Stomach (tissue), 19 donors: ENCODE measurements at places on chromosomes 7 and 10. TPM values are rescaled to one million over a fixed set of nuclear protein-coding genes. Genes with fewer than 3 reads are reported as not detected.
A peak's percentile ranks its signal among the peaks of the same experiment; 100 is the strongest.

TLX1 gene
- total RNA-seq: not detected

CTAGE8 gene
- total RNA-seq: not detected

NCF1 gene
- 1.3 TPM for total RNA-seq

ZNF804B gene
- total RNA-seq: not detected

CPEB3 gene
- 10.5 TPM for total RNA-seq

PTPRZ1 gene
- total RNA-seq: 28.7 TPM

BICC1 gene
- total RNA-seq: 0.29 TPM

MDH2 gene
- total RNA-seq: 144 TPM

DNA sequence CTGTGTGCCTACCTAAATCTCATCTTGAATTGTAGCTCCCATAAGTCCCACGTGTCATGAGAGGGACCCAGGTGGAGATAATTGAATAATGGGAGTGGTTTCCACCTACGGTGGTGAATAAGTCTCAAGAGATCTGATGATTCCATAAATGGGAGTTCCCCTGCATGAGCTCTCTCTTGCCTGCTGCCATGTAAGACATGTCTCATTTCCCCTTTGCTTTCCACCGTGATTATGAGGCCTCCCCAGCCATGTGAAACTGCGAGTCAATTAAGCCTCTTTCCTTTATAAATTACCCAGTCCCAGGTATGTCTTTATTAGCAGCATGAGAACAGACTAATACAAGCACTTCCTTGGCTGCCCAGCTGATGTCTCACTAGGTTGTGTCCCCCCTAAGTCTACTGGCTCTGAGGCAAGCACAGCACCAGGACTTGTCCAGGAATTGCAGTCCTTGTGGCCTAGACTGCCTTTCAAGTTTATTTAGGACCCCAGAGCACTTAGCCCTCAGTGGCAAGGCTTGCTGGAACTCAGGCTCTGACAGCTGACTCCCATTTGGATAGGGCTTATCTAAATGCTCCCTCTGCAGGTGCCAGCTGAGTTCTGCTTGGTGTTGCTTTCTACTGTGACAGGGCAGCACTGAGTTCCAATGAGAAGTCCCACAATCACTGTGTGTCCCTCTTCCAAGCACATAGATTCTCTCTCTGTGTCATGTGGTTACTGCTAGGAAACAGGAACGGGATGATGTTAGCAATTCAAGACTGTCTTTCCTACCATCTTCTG lies 59.0 kb upstream of the TAS2R16 start:
- H3K27ac ChIP-seq: no peak overlapping the region
- no peaks in the 10 kb centered on the region for H3K36me3 ChIP-seq
- no peaks in the 10 kb centered on the region for H3K4me1 ChIP-seq
- H3K4me3 ChIP-seq: no peak overlapping the region
- DNase-seq: peak; percentile 19

GRCh38 chr7:105745681-105746330 lies 130.6 kb downstream of the ATXN7L1 start:
- DNase-seq: no peak
- no peaks in the 10 kb centered on the region for H3K4me1 ChIP-seq
- H3K27me3 ChIP-seq: no peaks in the 10 kb centered on the region
- H3K27ac ChIP-seq: no peak overlapping the region
- H3K36me3 ChIP-seq: peaks cover 5% of the 10 kb centered on the region

DNA sequence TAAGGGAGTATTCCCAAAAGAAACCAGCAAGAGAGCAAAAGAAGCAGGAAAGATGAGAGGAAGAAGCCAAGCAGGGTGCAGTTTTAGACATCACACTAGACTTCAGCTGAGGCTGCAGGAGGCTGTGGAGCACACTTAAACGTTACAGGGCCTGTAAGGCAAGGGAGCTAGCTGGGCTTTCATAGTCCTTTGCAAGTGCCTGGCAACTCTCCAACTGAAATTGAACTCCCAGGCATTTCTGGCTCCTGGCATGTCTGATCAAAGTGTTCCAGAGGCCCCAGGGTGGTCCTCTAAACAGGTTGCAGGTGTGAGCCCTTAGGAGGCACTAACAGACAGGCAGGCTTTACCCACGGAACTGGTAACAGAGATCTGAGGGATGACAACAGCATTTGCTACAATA lies 750.2 kb downstream of the XPNPEP1 start:
- no peak overlapping the region for H3K4me3 ChIP-seq
- no peaks in the 10 kb centered on the region for H3K27me3 ChIP-seq
- no peaks in the 10 kb centered on the region for H3K36me3 ChIP-seq
- no peak overlapping the region for H3K27ac ChIP-seq

GRCh38 chr7:128387216-128388144 lies 22.3 kb downstream of the IMPDH1 start:
- H3K4me3 ChIP-seq: no peak overlapping the region
- H3K4me1 ChIP-seq: peaks cover 7% of the 10 kb centered on the region
- H3K27me3 ChIP-seq: peaks cover 11% of the 10 kb centered on the region
- peak; percentile 93 for DNase-seq

- no peak overlapping the region for H3K4me3 ChIP-seq
- no peaks in the 10 kb centered on the region for H3K36me3 ChIP-seq
- H3K27me3 ChIP-seq: no peaks in the 10 kb centered on the region
Observed at GRCh38 chr10:5510281-5511072, 11.1 kb upstream of the CALML5 start.

DNA sequence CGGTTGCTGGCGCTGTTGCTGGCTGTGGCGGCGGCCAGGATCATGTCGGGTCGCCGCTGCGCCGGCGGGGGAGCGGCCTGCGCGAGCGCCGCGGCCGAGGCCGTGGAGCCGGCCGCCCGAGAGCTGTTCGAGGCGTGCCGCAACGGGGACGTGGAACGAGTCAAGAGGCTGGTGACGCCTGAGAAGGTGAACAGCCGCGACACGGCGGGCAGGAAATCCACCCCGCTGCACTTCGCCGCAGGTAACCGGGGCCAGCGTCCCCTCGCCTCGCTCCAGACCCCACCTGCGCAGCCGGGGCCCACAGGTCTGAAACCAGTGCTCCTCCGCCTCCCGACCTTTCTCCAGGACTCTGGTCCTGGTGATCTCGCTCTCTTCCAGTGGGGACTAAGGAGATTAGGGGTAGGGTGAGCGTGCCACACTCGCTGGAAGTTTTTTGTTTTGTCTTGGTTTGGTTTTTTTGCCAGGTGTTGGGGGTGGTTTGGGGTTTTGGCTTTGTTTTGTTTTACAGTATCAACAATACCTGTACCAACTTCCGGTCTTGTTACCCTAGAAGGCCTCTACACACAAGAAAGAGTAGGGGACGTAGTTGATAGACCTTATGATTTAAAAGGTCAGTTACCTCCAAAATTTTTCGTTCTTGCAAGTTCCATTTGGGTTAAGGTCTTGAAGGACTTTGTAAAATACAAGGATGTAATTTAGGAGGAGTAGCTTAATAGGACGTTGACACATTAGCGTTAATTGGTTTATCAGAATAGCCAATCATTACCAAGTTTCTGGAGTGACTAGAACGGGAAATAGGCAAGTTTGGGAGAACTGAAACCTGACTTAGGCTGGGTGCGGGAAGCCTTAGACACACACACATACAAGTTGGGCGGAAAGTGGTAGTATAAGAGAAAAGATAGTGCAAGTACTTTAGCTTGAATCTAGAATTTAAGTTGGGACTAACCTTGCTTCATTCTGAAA lies 704 bp downstream of the TNKS2 start:
- no peaks in the 10 kb centered on the region for H3K27me3 ChIP-seq
- H3K36me3 ChIP-seq: peaks cover 10% of the 10 kb centered on the region
- DNase-seq: peak; percentile 42
- H3K4me1 ChIP-seq: peaks cover 65% of the 10 kb centered on the region
- H3K4me3 ChIP-seq: peak overlapping the region; percentile 84

DNA sequence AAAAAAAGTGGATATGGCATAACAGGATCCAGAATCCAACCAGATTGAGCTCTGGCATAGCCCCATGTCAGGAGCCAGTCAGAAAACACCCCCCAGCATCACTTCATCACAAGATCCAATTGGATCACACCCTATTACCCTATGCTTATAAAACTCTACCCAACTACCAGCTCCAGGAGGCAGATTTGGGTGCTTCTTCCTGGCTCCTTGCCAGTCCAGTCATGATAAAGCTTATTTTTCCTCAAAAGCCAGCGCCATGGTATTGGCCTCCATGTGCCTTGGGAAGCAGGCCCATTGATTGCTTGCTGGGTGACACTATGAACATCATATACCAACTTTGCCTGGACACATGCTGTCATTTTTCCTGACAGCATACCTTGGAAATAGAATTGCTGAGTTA lies 281.4 kb upstream of the MKLN1 start:
- H3K4me1 ChIP-seq: peaks cover 43% of the 10 kb centered on the region
- H3K27me3 ChIP-seq: no peaks in the 10 kb centered on the region

DNA sequence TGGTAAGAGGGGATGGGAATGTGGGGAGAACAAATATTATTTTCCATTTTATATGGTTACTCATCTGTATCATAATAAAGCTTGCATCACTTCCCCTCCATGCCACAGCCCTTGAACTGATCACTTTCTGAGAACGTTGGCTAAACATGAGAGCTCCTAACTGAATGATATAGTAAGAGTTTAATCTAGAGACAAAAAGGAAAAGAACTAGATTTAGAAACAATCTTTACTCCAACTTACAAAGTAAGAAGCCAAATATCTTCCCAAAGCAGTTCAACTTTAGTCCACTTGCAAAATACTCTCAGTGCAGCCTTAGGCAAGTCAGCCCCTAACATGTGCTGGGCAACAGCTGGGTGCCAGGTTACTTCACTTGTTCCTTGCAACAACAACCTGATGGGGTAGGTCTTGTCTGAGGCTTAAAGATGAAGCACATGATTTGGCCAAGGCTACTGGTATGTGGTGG lies 20.3 kb downstream of the SMURF1 start:
- H3K27ac ChIP-seq: peak overlapping the region; percentile 69
- H3K36me3 ChIP-seq: no peaks in the 10 kb centered on the region
- peaks cover 95% of the 10 kb centered on the region for H3K4me1 ChIP-seq
- no peaks in the 10 kb centered on the region for H3K27me3 ChIP-seq
- no peak for DNase-seq
- H3K4me3 ChIP-seq: no peak overlapping the region

DNA sequence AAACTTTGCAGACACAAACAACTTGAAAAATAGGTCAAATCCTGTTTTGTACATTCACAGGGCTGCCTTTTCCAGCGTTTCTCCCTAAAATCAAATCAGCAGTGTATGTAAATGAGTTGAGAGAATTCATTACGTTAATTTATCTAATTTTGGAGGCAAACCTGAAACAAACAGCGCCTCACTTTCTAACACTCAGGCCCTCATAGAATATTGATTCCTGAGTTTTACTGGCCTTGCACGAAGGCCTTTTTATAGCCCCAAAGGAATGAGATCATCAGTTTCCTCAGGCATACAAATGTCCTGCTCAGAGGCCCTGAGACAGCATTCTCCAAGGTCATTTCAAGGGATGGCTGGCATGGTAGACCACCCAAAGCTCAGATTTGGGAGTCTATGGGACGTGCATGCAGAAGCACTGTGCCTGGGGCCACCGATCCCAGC lies 131.7 kb upstream of the CHST15 start:
- no peaks in the 10 kb centered on the region for H3K36me3 ChIP-seq
- DNase-seq: no peak
- H3K27me3 ChIP-seq: no peaks in the 10 kb centered on the region
- peak overlapping the region; percentile 36 for H3K27ac ChIP-seq

DNA sequence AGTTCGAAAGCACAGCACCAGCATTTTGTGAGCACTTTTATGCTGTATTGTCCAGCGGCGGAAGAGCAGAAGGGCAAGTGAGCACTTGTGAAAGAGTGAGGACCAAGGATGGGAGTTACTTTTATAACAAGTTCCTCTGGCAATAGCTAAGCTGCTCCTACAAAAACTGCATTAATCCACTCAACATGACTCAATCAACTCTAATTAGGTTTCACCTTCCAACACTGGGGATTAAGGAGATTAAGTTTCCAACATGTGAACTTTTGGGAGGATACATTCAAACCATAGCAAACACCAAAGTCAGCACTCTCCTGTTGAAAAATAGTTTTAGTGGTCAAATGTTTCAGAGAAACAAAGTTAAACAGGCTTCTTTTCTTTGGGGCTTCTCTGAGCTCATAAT lies 844.5 kb downstream of the REEP3 start:
- H3K36me3 ChIP-seq: no peaks in the 10 kb centered on the region
- H3K4me3 ChIP-seq: no peak overlapping the region
- no peaks in the 10 kb centered on the region for H3K27me3 ChIP-seq

DNA sequence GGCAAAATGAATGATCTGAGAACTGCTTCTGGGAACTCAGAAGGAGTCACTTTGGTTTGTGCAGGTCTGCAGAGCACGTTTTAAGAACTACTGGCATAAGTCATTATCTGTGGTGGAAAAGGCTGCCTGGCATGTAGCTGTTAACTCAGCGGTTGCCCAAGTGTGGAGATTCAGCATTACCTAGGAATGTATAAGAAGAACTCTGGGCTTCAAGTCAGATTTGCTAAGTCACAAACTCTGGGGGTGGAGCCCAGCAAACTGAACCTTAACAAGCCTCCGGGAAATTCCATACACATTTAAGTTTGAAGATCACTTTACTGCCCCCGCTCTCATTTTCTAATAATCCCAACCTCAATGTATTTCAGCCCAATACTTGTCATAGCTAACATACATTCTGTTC lies 31.1 kb downstream of the PLXDC2 start:
- H3K36me3 ChIP-seq: no peaks in the 10 kb centered on the region
- no peaks in the 10 kb centered on the region for H3K27me3 ChIP-seq
- H3K4me1 ChIP-seq: no peaks in the 10 kb centered on the region
- DNase-seq: no peak

GRCh38 chr10:84358743-84359142 lies 30.4 kb downstream of the CCSER2 start:
- H3K4me1 ChIP-seq: peaks cover 9% of the 10 kb centered on the region
- no peak overlapping the region for H3K27ac ChIP-seq
- H3K27me3 ChIP-seq: no peaks in the 10 kb centered on the region

GRCh38 chr10:43282881-43283280 lies 16.0 kb upstream of the RASGEF1A start:
- no peak overlapping the region for H3K4me3 ChIP-seq
- DNase-seq: no peak

GRCh38 chr7:125878235-125878956 lies 948.8 kb upstream of the POT1 start:
- no peaks in the 10 kb centered on the region for H3K27me3 ChIP-seq
- DNase-seq: no peak
- no peaks in the 10 kb centered on the region for H3K4me1 ChIP-seq
- no peak overlapping the region for H3K4me3 ChIP-seq

GRCh38 chr10:82883603-82884002 lies 1008.6 kb downstream of the NRG3 start:
- no peaks in the 10 kb centered on the region for H3K27me3 ChIP-seq
- no peaks in the 10 kb centered on the region for H3K36me3 ChIP-seq
- peaks cover 11% of the 10 kb centered on the region for H3K4me1 ChIP-seq
- no peak for DNase-seq
- no peak overlapping the region for H3K27ac ChIP-seq
- H3K4me3 ChIP-seq: no peak overlapping the region

- DNase-seq: no peak
- H3K36me3 ChIP-seq: no peaks in the 10 kb centered on the region
- no peak overlapping the region for H3K4me3 ChIP-seq
- H3K27ac ChIP-seq: no peak overlapping the region
- H3K4me1 ChIP-seq: no peaks in the 10 kb centered on the region
Observed at GRCh38 chr10:4138146-4138721, 353.2 kb upstream of the KLF6 start.

DNA sequence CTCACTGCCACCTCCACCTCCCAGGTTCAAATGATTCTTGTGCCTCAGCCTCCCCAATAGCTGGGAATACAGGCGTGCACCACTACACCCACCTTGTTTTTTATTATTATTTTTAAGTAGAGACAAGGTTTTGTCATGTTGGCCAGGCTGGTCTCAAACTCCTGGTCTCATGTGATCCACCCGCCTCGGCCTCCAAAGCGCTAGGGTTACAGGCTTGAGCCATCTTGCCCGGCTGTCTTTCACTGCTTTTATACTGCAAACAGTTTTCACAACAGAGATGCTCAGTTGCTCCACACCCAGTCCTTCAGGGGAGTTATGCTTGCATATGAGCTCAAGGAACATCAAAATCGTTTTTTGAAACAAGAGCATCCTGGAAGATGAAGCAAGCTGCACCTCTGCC lies 1.3 kb upstream of the PRR15 start:
- no peaks in the 10 kb centered on the region for H3K36me3 ChIP-seq
- peaks cover 37% of the 10 kb centered on the region for H3K4me1 ChIP-seq
- no peak overlapping the region for H3K27ac ChIP-seq
- no peak for DNase-seq
